MCF 10A (cell line): ENCODE measurements at places on chromosomes 1 and 21.

- no peak overlapping the region for H3K27ac ChIP-seq
- no peaks in the 10 kb centered on the region for H3K4me1 ChIP-seq
- H3K27me3 ChIP-seq, result peaks cover 7% of the 10 kb centered on the region
- H3K4me3 ChIP-seq, result no peak overlapping the region
- no peak for DNase-seq
These were observed 380.6 kb upstream of the NEGR1 start for GRCh38 chr1:72662918-72663317.

- H3K36me3 ChIP-seq, result no peaks in the 10 kb centered on the region
- no peak overlapping the region for H3K27ac ChIP-seq
- peaks cover 11% of the 10 kb centered on the region for H3K4me1 ChIP-seq
- no peaks in the 10 kb centered on the region for H3K27me3 ChIP-seq
These were observed 1269.6 kb upstream of the ADGRL2 start for GRCh38 chr1:80531182-80531581.

DNA sequence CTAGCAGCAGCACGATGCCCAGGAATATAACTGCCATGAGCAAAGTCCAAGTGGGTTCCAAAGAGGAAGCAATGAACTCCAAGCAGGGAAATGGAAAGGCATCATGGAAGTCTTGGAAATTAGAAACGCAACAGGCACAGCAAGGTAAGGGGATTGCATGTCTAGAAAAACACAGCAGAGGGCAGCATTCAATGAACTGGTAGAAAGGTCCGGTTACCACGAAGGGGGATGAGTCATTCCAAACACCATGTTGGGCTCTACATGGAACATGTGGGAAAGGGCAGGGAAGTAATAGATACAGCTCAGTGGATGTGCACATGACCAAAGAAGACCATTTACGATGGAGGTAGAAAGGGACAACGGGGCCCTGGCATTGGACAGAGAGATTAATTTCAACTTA lies 36.4 kb downstream of the RXRG start:
- peaks cover 22% of the 10 kb centered on the region for H3K27me3 ChIP-seq
- no peaks in the 10 kb centered on the region for H3K4me1 ChIP-seq
- no peak overlapping the region for H3K27ac ChIP-seq
- H3K4me3 ChIP-seq, result no peak overlapping the region

DNA sequence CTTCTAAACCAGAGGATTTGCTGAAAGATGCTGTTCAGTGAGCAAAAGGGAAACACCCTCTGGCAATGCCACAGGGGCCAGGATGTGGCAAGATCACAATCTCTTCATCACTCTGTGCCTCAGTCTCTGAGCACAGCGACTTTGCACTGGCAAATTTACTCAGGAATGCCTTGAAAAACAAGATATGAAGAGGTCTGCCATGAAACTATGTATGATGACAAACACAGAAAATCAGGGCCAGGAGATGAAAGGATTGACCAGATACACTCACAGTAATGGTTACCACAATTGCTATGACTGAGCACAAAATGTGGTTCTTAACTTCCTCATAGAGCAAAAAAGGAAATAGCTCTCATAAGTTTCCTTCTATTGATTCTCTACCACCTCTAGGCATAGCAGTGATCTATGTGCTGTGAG lies 5.8 kb downstream of the TTC13 start:
- H3K27ac ChIP-seq, result no peak overlapping the region
- no peak for DNase-seq
- no peaks in the 10 kb centered on the region for H3K36me3 ChIP-seq

- H3K4me1 ChIP-seq, result peaks cover 29% of the 10 kb centered on the region
- no peak overlapping the region for H3K4me3 ChIP-seq
- H3K27ac ChIP-seq, result no peak overlapping the region
- H3K36me3 ChIP-seq, result peaks cover 9% of the 10 kb centered on the region
- no peak for DNase-seq
These were observed 32.7 kb upstream of the KHDRBS1 start for GRCh38 chr1:31980835-31981455.
